KG1 (cell line): ENCODE measurements at places on chromosomes 3 and 15.

- DNase-seq, result no peak
These were observed 38.4 kb downstream of the PCOLCE2 start for GRCh38 chr3:142850395-142851023.

GRCh38 chr3:162224746-162225145 is 728.1 kb downstream of the OTOL1 start:
- no peak for DNase-seq

DNA sequence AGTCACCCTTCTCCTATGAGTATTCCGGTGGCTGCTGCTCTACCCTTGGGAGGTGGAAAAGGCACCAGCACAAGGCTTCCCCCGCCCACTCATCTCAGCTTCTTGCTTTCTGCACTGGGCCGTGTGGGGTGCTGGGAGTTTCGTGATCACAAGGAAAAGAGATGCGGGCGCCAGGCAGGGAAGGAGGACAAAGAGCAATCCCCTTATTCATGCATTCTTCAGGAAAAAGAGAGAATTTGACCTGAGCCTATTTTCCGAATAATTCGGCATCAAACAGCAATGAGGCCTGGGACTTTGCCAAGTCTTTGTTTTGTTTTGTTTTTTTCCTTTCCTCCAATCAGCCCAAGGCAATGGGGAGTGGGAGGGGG is 102.2 kb upstream of the LPP start:
- no peak for DNase-seq

DNA sequence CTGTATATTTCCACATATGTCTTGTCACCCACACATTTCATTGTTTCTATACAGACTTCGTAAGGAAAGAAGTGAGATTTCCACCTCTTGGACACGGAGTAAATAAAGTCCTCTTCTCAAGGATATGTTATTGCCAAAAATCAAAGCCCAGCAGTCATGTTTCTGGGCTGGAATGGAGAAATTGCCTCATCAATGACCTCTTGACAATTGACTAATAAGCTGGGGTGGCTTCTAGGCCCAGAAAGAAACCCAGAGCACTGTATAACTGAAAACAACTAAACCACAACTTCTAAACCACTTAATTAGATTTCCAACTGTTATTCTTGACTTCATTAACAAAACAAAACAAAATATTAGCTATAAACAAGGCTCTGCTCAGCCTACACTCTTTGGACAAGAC is 56.4 kb upstream of the SLC24A5 start:
- DNase-seq, result no peak

DNA sequence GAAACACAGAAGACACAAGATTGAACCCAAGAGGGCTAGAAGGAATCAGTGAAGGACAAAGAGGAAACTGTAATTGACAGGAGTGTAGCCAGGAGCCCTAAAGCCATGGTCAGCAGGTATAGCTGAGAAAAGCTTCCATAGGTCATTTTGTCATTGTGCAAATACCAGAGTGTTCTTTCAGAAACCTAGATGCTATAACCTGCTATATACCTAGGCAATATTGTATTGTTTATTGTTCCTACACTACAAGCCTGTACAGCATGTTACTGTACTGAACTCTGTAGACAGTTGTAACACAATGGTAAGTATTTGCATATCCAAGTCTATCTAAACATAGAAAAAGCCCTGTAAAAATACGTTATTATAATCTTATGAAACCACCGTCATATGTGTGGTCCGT is 119.3 kb upstream of the LRRFIP2 start:
- no peak for DNase-seq

- DNase-seq, result no peak
These were observed 75.0 kb downstream of the TRIM69 start for GRCh38 chr15:44811337-44811736.

DNA sequence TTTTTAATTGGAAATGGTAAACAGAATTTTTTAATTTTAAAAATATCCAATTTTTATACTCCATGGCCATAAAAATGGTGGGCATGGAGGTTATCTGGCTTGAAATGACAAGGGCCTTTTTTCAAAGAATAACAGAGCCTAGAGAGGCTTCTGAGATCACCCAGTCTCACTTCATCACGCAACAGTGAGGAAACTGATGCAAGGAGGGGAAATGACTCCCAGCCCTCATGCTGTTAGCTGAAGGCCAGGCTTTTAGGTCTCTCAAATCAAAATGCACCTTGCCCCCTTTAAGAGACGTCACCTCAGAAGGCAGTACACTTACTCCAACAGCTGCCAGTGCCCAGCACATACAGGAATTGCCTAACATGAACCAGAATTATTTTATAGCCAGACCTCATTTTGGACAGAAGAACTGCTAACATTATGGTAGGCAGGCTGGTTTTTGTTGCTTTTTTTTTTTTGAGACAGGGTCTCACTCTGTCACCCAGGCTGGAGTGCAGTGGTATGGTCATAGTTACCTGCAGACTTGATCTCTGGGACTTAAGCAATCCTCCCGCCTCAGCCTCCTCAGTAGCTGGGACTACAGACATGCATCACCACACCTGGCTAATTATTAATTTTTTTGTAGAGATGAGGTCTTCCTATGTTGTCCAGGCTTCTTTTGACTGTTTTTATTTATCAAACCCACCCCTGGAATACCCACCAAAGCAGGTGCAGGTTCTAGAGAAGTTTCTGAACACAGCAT is 9.1 kb downstream of the RAB43 start:
- DNase-seq, result no peak

DNA sequence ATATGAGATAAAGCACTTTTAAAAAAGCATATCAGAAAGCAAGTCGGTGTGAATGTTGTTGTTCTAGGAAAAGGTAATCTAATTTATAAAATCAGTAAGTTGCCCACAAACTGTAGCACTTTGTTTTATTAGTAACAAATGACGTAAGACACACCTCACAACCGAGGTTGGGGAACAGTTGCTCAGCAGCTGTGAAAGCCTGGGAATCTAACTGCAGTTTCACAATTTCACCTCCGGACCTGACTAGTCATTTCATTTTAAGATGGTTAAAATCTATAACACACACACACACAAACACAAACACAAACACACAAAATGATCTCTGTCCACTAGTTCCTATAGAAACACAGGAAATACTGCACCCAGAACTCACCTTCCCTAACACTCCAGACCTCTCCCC is 406.7 kb upstream of the NR2F2 start:
- no peak for DNase-seq

GRCh38 chr15:45319472-45320214 is 58.7 kb downstream of the GATM start:
- no peak for DNase-seq

DNA sequence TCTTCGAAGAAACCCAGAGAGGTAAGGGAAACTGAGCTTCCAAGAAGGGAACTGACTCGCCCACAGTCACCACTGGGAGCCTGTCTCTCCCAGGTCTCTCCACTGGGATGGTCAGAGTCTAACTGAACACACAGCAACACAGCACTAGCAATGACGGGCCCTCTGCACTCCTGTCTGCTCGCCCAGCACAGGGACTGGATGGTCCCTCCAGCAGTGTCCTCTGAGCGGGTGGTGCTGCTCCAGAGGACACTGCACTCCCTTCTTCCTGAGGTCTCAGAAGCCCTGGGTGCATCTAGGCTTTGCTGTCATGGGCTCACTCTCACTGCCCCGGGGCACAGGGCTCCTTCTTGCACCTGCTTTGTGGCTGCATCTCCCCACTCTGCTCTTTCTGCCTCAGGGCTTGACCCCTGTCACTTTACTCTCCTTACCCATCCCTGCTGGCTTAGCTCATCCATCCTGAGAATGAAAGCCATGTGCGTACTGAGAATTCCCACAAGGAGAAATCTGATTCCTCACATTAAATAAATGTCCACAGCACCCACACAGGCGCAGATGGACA is 356.6 kb downstream of the GABRG3 start:
- no peak for DNase-seq

GRCh38 chr3:86451749-86452148 is 539.2 kb downstream of the VGLL3 start:
- DNase-seq, result no peak

GRCh38 chr3:101976473-101976872 is 127.2 kb downstream of the NFKBIZ start:
- DNase-seq, result no peak

DNA sequence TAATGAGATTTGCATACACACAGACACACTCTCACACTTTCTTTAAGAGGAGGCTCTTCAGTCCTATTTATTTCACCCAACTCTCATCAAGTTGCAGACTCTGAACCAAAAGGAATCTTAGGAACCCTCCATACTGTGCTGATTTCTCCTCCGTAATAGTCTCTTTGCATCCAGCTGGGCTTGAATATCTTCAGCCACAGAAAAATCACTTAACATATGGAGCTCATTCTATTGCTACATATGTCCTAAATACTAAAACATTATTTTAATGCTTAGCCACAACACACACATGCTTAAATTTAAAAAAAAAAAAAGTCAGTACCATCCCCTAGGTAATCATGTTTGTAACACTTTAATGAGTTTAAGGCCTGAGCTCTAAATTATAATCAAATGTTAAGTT is 287.5 kb upstream of the CNTN6 start:
- no peak for DNase-seq

- DNase-seq, result no peak
These were observed 89.4 kb upstream of the CDAN1 start for GRCh38 chr15:42826251-42826890.

- no peak for DNase-seq
These were observed 14.1 kb downstream of the GPD1L start for GRCh38 chr3:32120471-32120870.

GRCh38 chr15:85615930-85616329 is 178.8 kb downstream of the KLHL25 start:
- DNase-seq, result no peak

- no peak for DNase-seq
These were observed 223.8 kb upstream of the PRICKLE2 start for GRCh38 chr3:64449026-64449425.

DNA sequence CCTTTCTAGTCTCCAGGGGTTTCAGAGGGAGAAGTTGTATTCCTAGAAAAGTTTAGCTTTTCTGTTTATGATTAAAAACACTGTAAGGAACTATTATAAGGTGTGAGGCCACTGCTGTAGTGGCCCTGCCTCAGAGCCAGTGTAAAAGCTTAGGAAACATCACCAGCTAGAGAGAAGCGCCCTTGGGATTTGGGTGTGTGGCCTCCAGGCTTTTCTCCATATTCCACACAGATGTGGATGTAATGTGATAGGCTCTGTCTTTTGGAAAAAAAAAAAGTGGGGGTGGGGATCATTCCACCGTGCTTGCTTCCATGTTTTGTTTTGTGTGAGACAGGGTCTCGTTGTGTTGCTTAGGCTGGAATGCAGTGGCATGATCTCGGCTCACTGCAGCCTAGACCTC is 13.9 kb downstream of the SEC61A1 start:
- no peak for DNase-seq

DNA sequence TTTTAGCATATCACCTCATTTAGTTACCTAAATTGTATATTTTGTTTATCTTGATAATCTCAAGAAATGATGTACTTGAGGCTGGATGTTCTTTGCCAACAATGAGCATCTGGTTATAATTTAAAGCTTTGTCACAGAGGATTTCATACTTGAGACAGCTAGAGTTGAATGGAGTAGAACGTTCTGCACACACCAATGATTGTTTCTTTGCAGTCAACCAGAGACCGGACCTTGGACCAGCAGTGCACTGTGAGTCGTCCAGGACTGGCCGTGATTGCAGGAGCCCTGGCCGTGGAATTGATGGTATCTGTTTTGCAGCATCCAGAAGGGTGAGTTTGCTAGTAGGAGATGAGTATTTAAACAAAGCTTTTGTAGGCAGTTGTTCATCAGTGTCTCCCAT is 90.4 kb downstream of the ATG7 start:
- no peak for DNase-seq
